ENCODE measurements at places on chromosomes 2 and 18.
A peak's percentile ranks its signal among the peaks of the same experiment; 100 is the strongest.

- no peak for DNase-seq
Observed at GRCh38 chr2:241068942-241069810, 32.9 kb downstream of the MTERF4 start.

GRCh38 chr2:43950383-43951008 lies 45.3 kb downstream of the LRPPRC start:
- peak; percentile 3 for DNase-seq

DNA sequence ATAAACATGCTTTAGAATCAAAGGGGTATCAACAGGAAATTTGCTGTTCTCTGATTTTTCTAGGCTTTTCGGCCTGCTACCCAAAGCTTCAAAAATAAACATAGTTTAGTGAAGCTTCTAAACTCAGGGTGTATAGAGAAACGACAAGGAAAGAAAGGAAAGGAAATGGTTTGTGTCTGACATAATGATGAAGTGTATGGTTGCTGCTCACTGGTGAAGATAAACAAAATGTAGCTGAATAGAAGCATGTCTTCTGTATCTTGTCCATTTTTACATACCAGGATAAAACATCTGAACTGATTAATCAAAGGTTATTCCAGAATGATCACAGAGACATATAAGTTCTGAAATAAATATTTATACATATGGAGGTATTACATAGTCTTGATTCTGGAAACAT lies 1324.6 kb upstream of the NRXN1 start:
- DNase-seq: no peak

- DNase-seq: no peak
Observed at GRCh38 chr2:44364604-44365003, 2.9 kb downstream of the CAMKMT start.

DNA sequence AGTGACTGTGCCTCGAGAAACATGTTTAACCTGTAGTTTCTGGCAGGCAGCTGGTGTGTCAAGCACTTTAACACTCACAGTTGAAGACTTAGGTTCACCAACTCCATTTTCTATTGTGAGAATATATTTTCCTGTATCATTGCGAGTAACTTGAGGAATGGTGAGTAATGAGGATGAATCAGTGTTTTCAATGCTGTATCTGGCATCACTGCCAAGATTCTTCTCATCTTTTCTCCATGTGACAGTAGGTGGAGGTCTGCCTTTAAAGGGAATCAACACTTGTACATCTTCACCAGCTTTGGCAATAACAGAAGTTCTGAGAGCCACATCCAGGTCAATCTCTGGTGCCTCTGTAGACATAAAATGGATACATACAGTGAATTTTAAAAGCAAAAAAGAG lies 72.8 kb downstream of the PLEKHA3 start:
- peak; percentile 62 for DNase-seq

GRCh38 chr2:73264332-73264606 lies 20.0 kb downstream of the FBXO41 start:
- DNase-seq: no peak

DNA sequence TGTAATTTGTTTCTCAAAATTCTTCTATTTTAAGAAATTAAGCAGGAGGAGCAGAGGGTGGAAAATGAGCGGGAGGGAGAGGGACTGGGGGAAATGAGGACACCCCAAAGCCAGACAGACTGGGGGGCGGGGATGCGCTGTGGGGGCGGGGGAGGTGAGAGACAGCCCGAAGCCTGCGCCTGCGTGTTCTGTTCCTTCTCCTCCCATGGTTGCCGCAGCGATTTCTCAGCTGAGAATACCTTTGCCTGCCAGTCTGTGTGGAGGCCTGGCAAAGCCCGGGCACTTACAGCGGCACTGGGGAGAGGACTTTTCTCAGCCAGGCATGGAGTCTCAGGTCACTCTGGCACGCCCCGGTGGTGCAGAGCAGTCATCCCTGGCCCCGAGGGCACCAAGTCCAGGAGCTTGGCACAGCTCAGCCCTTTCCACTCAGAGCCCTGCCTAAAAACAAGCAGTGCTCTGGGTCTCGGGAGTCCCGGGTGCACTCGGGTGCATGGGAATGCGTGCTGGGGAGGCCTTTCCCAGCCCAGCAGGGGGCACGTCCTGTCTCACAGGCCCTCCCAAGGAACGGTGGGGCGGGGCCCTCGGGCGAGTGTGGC lies 289.3 kb upstream of the HS6ST1 start:
- no peak for DNase-seq
